Myocyte (in vitro differentiated cells): ENCODE measurements at places on chromosomes 13 and 19. TPM values are rescaled to one million over a fixed set of nuclear protein-coding genes. Genes with fewer than 3 reads are reported as not detected.

GRCh38 chr19:4493104-4493928 lies 21.2 kb downstream of the HDGFL2 start:
- no peak for DNase-seq

- DNase-seq = no peak
Measured at GRCh38 chr13:61410669-61411297, 4.9 kb downstream of the PCDH20 start.

DNA sequence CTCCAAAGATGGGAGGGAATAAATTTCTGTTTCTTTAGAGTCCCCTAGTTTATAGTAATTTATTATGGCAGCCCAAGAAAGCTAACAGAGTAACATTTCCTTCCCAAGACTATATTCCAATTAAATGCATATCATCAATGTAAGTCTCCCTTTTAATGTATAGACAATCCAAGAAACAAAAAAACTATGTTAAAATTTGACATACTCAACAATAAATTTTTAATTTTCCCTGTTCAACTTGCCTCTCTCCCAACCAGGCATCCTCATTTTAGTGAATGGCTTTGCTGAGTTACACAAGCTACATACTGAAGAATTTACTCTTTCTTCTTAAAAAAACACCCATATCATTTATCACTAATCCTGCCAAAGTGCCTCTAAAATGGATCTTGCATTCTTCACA lies 1357.7 kb downstream of the PCDH9 start:
- no peak for DNase-seq

DNA sequence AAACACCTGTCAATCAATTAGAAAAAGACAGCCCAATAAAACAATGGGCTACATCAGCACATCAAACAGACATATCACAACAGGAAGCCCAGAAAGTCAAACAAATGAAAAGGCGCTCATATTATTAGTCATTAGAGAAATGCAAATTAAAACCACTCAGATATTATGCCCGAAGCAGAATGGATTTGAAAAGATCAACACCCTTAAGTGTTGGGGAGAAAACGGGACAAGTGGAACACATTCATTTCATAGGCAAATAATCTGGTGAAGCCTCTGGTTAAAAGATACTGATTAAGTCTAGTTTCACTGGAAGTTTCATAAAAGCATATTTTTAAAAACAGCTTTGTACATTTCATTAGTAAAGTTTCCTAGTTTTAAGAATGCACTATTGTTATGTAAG lies 17.4 kb downstream of the NLRP9 start:
- no peak for DNase-seq

DNA sequence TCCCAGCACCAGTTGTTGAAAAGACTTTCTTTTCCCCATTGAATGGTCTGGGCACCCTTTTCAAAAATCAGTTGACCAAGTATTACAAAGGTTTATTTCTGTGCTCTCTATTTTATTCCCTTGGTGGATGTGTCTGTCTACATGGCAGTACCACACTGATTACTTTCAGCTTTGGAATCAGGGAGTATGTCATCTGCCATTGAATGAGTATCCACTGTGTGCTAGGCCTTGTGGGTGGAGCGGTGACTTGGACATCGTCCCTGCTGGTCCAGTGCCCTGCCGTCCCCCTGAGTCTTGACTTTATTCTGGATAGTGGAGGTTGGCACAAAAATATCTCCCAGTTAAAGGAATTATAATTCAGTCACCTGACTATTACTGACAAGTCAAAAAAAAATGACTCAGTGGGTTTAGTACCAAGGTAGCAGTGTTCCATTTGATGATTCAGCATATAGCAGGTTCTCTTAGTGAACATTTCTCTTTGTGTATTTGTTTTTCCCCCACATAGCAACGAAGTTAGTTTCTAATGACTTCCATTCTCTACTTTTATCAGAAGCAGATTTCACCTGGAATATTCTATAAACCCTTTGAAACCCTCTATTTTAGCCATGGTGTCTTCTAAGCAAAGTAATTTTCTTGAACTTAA lies 3.9 kb downstream of the UPF3A start:
- peak; percentile 27 for DNase-seq

DNA sequence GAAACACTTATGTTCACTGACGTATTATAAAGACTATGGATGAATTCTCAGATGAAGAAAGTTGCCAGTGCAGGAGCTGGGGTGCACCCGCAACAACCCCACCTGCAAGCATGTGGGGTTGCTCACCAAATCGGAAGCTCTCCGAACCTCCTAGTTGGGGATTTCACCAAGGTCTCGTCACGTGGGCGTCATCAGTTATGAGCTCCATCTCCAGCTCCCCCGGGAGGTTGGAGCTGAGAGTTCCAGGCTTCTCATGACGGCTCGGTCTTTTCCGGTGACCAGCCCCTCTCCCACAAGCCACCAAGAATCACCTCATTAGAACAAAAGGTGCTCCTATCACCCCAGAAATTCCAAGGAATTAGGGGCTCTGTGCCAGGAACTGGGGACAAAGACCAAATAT lies 46.1 kb upstream of the TUBGCP3 start:
- DNase-seq = no peak

The ITGBL1 gene
- 58.2 and 94.7 TPM in 2 replicates for total RNA-seq

The EDNRB gene
- 1.7 and 2.2 TPM in 2 replicates for total RNA-seq

DNA sequence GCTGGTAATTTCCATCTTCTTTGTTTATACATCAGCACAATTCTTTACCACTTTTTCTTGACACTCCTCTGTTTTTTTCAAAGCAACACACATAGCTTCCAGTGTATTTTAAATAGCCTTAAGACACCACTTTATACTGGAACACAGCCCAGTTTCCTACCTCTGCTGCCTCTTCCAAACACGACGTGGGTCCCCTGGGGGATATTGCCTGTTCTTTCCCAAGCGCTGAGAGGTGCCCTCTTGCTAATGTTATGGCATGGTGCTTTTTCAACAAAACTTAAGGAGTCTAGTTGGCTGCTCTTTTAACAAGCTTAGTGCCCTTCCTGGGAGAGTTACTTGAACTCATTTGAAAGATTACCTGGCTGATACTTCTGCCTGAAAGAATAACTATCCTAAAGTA lies 112.7 kb downstream of the OLFM4 start:
- no peak for DNase-seq

The GJB6 gene
- total RNA-seq = not detected in 2 replicates

The HPN gene
- total RNA-seq = not detected in 2 replicates

DNA sequence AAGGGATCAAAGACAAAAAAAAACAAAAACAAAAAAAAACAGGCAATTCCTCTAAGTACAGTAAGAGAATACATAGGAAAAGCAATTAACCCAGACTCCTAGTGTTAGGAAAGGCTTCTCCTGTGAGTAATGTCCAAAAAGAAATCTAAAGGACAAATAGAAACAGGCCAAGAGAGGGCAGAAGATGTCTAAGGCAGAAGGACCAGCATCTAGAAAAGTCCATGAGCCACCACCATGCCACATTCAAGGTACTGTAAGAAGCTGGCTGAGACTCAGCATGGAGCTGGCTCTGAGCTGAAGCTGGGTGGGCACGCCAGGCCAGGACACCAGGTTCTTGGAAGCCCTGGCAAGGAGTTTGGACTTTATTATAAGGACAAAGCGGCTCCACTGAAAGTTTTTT lies 118.1 kb upstream of the FRY start:
- DNase-seq = no peak

- DNase-seq = no peak
Measured at GRCh38 chr19:17951990-17952976, 14.6 kb upstream of the KCNN1 start.

- no peak for DNase-seq
Measured at GRCh38 chr13:76758738-76759137, 127.5 kb downstream of the KCTD12 start.

DNA sequence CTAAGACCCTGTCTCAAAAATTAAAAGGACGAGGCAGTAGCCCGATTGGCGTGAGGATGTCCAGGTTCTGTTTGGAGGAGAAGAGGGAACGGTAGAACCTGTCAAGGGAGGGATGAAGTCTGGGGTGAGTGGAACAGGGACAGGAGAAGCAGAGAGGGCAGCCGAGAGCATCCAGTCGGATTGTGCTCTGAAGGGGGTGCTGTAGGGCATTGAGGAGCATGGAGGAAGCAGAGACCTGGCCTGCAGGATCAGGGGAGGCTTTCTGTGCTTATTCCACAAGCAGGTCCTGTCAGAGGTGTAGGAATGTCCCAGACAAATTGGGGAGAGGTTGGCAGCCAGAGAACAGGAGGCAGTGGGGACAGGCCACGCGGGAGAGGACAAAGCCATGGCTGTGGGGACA lies 14.1 kb downstream of the AP2A1 start:
- DNase-seq = no peak
